ENCODE measurements at places on chromosomes 4 and X.

DNA sequence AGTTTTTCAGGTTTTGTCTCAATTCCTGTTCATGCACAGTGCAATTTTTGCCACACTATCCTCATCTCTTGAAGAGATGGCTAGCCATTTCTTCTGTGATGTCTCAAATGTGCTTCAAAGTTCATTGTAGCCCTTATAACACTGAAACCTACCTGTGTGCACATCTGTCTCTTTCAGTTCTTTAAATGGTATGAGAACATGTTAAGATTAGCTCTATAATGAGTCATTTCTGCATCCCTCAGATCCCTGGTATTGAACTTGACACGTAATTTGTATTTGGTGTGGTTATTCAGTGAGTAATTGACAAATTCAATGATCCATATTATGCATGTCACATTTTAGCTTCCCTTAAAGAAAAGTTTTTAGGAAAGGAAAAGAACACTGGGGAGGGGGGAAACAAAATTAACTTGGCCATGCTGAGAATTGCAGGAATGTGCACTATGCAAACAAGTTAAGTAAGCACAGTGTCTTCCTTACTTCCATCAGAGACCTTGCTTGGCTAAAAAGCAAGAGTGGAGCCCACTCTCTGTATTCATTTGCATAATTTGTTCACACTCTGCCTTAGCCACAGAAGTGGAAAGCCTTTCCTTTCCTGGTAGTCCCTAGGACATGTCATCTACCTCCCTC, 659.8 kb upstream of the MAGEB2 start:
- no peak for DNase-seq

DNA sequence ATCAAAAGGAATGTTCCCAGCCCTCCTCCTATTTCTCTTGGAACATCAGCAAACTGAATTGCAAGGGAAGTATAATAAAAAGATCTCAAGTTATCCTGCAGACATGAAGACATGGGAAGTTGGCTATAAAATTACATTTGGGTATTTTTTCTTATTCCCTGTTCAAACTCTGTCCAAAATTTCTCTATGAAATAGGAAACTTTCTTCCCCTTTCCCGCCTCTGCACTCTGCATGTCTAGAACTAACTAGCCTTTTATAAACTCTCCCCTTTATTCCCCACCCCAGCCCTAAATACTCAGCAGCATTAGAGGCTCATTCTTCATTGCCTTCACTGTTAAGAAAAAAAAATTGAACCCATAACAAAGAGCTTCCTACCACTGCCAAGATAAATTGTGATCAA, 126.7 kb upstream of the EDNRA start:
- no peak for DNase-seq

GRCh38 chr4:114673306-114673705, 74.7 kb downstream of the UGT8 start:
- DNase-seq, result no peak

GRCh38 chr4:71697031-71697430, 86.8 kb downstream of the GC start:
- DNase-seq, result no peak

DNA sequence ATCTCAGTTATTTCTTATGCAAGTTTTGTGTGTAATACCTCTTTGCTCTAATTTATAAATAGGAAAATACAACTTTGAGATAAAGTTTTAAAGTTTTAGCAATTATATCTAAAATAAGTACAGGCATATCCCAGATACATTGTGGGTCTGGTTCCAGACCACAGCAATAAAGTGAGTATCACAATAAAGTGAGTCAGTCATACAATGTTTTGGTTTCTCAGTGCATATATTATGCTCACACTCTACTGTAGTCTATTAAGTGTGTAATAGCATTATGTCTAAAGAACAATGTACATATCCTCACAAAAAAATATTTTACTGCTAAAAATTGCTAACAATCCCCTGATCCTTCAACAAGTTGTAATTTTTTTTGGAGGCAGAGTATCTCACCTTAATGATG, 49.2 kb downstream of the ANAPC10 start:
- no peak for DNase-seq

GRCh38 chr4:146450524-146450923, 71.2 kb downstream of the SLC10A7 start:
- DNase-seq, result no peak

- peak; percentile 40 for DNase-seq
Observed at GRCh38 chr4:186021461-186022167, 47.3 kb upstream of the TLR3 start.

DNA sequence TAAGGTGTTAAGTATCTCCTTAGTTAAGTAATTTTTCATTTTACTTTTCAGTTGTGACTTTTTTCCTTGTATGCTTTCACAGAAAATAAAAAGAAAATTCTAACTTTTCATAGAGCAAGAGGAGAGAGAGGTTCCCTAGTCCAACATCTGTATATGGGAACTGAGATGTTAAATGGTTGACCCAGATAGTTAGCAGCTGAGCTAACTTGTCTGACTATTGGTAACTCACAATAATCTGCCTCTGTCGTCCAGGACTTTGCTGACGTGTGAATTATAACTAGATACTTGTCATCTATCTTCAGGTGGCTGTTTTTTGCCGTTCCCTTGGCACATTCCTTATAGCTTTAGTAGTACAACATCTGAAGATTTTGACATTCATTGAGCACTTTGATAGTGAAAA, 29.9 kb downstream of the TBC1D19 start:
- no peak for DNase-seq

DNA sequence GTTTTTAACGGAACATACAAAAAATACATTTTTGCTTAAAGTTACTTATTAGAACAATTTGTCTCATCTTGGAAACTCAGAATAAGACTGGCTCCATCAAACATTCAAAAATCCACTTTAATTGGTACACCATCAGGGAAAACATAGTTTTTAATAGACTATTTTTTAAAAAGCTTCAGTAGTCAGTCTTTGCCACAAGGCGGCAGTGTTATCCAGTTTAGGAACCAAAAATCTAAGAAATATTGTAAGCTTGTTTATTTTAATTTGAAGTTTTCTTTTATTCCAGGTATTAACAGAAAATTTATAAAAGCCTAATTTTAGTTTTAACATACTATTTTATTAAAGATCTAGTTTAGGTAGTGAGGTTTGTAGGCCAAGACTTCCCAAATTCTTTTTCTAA, 107.7 kb downstream of the APOOL start:
- peak; percentile 4 for DNase-seq

DNA sequence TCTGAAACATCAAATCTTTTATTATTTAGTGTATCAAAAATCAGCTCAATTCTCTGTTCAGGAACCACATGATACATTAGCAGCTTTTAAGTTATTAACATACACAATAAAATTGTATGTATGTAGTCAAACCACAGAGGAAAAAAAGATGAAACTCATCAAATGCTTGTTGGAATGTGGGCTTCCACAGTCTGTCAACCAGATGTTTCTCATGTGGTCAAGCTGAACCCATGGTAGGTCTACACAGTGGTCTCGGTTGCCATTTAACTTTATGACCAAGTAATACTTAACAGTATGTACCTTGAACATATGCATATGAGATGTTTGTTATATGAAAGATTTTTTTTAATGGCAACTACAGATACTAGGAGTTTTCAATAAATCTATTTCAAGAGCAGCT, 427.8 kb downstream of the IL15 start:
- DNase-seq, result no peak

- DNase-seq, result no peak
Observed at GRCh38 chr4:115113506-115114106, at the start of gene NDST4. Gene NDST4 (minus strand): TSS chr4:115113620. CDS start chr4:115077036, 36,584 bp downstream.

DNA sequence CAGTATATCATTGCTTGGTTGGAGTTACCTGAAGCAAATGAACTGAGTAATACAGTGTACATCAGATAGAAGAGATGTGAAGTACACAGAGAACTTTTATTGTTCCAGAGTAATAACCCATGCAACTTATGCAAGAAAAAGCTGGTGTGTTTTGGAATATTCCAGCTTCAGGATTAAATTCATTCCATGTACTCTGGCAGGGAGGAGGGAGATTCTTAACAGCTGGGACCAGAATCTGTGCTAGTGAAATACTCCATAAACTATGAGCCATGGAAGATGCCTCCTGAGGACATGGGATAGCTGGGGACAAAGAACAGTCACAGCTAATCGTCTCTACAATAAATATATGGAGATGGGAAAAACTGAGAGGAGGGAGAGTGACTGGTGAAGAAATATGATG, 101.6 kb upstream of the OTUD4 start:
- DNase-seq, result no peak

GRCh38 chrX:75086731-75087195, 69.3 kb downstream of the ABCB7 start:
- DNase-seq, result no peak

DNA sequence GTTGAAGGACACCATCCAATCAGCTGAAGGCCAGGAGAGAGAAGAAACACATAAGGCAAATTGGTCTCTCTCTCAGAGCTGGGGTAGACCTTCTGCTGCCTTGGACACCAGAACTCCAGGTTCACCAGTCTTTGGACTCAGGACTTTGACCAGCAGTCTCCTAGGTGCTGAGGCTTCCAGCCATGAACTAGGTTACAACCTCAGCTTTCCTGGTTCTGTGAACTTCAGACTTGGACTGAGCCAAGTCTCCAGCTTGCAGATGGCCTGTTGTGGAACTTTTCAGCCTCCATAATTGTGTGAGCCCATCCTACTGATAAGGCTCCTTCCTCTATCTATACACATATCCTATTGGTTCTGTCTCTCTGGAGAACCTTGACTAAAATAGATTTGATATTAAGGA, 20.6 kb upstream of the BBS12 start:
- DNase-seq, result no peak

- DNase-seq, result no peak
Observed at GRCh38 chrX:56793112-56793430, 64.0 kb downstream of the NBDY start.

- no peak for DNase-seq
Observed at GRCh38 chr4:76488455-76488854, 53.4 kb downstream of the SHROOM3 start.

DNA sequence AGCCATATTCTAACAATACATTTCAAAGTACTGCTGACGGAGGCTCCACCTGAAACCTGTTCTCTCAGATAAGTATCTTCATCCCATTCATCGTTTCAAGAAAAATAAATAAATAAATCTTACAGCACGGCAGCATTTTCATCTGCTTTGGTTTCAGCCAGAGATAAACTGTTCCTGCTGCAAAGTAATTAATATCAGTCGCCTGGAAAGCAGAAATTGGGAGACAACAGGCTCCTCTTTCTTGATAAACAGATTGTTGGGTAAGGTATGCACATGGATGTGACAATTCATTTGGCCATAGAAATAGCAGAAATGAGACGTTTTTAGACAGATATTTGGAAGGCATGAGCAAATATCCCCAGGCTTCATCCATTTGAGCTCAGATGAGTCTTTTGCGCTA, 110.4 kb downstream of the PPARGC1A start:
- no peak for DNase-seq

- no peak for DNase-seq
Observed at GRCh38 chr4:145132511-145133098, 34.5 kb downstream of the ABCE1 start.

GRCh38 chrX:17438221-17438620, 63.2 kb downstream of the NHS start:
- DNase-seq, result no peak

GRCh38 chrX:17560385-17560784, 176.9 kb upstream of the SCML1 start:
- DNase-seq, result no peak

- DNase-seq, result peak; percentile 94
Observed at GRCh38 chr4:124640022-124640730, 72.4 kb downstream of the ANKRD50 start.

DNA sequence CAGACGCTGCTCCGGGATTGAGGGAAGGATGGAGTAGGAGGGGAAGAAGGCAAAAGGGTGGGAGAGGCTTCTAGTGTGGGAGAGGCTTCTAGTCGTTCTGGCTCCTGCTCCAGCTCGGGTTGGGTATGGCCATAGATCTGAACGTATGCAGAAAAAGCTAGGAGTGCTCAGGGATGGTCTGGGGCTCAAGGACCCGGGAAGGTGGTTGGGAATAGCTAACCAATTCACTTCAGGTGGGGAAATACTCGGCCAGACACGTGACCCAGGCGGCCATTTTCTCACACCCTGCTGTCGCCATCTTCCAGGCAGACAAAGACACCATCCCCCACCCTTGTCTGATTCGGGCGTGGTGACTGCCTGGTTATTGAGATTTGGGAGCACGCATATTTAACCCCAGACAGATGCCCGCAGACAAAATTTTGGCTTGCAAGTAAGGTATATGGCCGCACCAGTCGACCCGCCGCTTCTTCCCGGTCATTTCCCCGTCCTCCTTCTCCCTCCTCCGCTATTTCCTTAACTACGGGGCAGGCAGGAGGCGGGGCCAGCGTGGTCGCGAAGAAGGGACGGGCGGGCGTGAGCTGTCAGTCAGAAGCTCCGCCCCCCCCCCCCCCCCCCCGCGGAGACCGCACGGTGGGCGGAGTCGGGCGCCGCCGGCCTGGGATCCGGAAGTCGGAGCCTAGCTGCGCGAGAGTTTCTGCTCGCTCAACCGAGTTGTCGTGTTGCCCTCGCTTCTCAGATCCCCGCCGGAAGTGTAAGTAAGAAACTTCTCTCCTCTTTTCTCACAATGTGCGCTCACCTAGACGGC, at the start of gene GNL3L:
GNL3L (plus strand) TSS at position 668 of the 805 bp plus-strand sequence. CDS start 2,348 bp downstream, outside the sequence.
- DNase-seq, result peak; percentile 59

DNA sequence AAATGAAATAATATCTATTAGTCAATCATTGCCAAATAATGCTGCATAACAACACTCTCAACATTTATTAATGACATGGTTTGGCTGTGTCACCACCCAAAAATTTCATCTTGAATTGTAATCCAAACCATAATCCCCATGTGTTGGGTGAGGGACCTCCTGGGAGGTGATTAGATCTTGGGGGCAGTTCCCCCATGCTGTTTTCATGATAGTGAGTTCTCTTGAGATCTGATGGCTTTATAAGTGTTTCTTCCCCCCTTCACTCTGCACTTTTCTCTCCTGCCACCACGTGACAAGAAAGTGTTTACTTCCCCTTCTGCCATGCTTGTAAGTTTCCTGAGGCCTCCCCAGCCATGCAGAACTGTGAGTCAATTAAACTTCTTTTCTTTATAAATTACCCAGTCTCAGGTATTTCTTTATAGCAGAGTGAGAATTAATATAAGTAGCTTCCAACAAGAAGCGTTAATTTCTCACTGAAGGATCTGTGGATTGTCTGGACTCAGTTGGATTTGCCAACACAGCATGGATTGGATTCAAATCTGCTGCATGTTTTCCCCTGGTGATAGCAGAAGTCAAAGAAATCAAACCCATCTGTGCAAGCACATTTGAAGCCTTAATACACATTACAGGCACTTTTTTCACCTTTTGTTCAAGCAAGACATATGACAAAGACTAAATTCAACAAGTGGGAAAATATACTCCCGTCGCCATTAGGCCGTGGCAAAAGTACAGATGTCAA, 216.6 kb downstream of the PDGFC start:
- no peak for DNase-seq

GRCh38 chrX:70998411-70999027, 67.6 kb upstream of the SLC7A3 start:
- DNase-seq, result no peak
